H54 (cell line): ENCODE measurements at places on chromosomes 16 and 17.

- DNase-seq: no peak
Measured at GRCh38 chr17:29119265-29119664, 60.9 kb downstream of the MYO18A start.

DNA sequence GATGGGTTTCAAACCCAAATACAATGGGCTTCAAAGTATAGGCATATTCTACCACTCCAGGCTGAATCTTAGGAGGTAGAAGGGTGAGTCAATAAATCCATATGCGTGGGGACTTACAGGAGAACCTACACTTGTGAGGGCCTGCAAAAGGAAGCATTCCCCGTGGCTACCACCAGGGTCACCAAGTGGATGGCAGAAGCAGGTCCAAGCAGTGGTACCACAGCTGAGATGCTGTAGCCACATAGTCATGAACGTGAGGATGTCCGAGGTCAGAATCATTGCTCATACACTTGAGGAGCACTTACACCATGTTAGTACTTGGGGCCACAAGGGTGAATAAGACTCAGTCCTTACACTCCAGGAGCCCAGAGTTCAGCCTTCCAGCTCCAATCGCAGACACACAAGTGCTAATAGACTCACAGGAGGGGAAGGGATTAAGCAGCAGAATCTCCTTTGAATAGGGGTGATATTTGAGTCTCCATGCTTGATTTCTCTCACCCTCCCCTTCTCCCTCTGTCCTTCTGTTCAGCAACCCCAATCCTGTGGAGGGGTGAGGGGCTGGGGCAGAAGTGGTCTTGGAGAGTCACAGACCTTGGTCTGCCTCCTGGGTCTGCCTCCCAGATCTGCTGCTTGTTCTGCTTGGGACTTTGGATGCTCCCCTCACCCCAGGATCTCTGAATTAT lies 42.5 kb upstream of the ASIC2 start:
- no peak for DNase-seq

- no peak for DNase-seq
Measured at GRCh38 chr17:15412606-15413005, 54.8 kb downstream of the CDRT4 start.

GRCh38 chr16:84717484-84717883 lies 17.7 kb downstream of the USP10 start:
- DNase-seq: no peak

GRCh38 chr17:81065500-81065899 lies 30.5 kb downstream of the BAIAP2 start:
- DNase-seq: no peak

GRCh38 chr16:83437036-83437435 lies 370.7 kb upstream of the HSBP1 start:
- no peak for DNase-seq

- no peak for DNase-seq
Measured at GRCh38 chr16:8796469-8797363, 723 bp downstream of the TMEM186 start.

DNA sequence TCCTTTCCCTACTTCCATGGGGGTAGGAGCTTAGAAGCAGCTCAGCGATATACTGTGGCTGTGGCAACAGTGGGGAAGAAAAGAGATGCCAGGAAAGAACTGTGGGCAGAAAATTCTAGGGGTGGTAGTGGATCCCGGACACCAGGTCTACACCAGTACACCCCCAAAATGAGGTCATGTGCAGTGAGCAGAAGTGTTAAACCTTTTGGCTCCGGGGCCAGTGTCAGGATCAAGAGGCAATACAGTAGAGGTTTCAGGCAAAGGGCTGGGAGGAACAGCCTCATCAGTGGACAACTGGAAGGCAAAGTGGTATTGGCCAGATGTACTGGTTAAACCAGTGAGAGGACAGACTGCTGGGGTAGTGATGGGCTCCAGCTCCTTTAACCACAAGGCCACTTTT lies 163.1 kb upstream of the CCL2 start:
- no peak for DNase-seq

DNA sequence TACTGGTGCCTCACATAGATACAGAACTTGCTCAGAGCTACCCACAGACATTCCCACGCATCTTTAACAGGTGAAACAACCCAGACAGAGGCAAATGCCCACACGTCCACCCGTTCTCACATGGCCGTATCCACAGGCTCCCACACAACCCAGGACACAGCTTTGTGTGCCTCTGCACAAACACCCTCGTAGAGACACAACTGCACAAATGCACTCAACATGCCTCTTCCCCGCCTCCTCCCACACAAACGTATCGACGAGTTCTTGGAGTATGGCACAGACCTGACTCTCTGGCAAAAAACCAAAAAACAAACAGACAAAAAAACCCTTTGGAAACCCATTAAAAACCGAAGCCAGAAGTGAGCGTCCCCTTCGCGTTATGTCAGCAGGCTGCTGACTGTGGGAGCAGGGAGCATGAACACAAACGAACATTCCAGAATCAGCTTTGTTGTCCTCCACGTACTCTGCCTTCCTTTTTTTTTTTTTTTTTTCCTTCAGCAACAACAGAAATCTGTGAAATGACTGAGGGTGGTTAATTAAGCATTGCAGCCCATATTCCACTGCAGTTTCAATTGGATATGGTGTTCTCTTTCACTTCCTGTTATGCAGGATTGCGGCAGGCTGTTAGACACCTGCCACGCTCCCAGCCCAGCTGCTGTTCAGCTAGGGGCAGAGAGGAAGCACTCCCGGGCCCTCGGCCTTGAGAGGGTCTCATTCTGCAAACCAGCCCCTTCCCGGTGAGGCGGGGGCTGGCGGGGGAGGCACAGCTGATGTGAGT lies 313.7 kb downstream of the MAF start:
- DNase-seq: no peak

GRCh38 chr16:22614271-22614947 lies 103.7 kb downstream of the NPIPB5 start:
- no peak for DNase-seq

GRCh38 chr17:47693731-47694580 lies at the start of gene TBKBP1:
TBKBP1 (plus strand) TSS chr17:47694161; CDS start chr17:47696113, 1,952 bp downstream.
- DNase-seq: peak; percentile 59

- DNase-seq: no peak
Measured at GRCh38 chr16:87108941-87109340, 208.3 kb downstream of the C16orf95 start.

GRCh38 chr16:3157229-3158025 lies 22.6 kb downstream of the ZNF213 start:
- peak; percentile 65 for DNase-seq

DNA sequence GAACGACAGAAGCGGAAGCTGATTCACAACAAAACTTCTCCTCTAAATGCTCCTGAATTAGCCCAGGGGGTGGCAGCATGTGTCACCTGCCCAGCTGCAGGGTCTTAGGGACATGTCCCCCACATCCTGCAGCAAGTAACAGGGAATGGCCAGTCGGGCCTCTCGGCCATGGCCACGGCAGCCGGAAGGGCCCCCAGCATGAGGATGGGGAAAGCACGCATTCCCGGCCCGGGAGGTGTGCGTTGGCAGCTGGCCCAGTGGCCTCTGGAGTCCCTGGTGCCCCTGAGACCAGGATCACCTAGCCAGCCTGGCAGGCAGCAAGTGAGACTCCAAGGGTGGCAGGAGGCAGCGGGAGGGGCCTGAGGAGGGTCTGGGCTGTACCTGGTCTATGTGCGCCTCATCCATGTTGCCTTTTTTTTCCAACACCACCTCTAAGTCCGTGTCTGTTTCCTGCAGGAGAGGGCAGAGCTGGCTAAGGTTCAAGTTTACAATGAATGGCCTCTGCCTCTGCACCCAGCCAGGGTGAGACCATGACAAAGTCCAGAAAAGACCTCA lies 7.0 kb downstream of the KNOP1 start:
- no peak for DNase-seq

DNA sequence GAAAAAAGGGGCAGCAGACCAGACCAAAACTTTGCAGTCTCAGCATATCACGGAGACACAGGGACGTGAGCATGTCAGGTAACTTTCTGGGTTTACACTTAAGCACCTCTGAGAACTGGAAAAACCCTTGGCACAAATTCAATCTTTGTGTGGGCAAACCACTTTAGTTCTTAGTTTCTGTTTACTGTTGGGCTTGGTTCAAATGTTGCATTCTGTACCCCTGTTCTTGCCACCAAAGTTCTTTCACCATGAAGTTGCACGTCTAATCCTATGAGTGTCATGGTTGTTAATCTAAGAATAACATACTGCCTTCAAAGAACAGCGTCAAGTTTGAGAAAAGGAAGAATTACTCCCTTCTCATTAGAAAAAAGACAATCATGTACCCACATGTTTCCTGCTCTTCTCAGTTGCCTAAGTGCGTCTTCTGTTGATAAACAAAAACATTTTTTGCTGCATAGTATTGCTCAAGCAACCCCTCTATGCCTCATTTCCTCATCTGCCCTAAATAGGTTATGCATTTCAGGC lies 11.6 kb downstream of the KRT33A start:
- no peak for DNase-seq

DNA sequence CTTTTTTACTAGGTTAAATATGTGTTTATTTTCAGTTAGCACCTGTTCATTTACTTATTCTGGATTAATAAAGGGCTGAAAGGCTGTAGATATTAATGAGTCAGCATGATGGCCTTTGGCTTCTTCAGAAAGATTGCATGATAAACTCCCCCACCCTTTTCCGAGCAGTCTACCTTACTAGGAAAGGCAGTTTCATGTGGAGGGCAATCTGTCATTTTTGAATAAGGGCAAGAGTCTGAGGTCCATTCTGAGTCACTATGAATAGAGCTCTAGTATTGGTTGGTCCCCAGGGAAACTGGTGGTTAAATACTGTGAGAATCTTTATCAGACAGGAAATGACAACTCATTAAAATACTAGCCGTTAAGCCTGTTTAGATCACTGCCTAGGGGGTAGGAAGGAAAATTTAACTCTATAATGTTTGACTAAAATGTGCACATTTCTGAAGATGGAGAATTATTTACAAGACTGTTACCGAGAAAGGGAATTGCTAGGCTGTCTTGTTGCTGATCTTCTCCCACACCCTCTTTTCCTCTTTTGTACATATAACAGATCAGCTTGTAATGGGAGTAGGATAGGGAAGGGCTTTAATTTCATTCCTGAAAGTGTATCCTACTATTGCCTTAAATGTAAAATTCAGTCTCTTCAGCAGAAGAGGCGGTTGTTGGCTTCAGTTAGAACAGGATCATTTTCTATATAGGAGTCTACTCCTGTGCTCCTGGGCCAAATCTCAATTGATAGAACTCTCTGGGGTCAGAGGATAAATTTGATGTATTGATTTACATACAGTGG lies 63.3 kb downstream of the TUBD1 start:
- no peak for DNase-seq

DNA sequence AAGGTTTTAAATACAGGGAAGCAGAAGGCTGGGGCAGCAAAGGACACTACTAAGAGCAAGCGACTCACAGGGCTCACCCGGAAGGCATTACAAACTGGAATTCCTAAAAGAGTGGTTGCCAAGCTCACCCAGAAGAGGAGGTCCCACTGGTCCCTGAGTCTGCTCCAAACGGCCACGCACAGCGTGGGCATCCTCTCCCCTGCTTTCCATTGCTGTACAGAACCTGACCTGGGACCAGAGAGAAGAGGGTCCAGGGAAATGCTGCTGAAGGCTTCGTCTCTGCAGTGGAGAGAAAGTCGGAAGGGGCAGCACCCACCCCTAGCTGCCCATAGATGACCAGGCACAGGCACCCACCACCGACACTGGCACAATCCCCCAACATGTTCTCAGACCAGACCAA lies 67.2 kb downstream of the ADCY9 start:
- DNase-seq: no peak

DNA sequence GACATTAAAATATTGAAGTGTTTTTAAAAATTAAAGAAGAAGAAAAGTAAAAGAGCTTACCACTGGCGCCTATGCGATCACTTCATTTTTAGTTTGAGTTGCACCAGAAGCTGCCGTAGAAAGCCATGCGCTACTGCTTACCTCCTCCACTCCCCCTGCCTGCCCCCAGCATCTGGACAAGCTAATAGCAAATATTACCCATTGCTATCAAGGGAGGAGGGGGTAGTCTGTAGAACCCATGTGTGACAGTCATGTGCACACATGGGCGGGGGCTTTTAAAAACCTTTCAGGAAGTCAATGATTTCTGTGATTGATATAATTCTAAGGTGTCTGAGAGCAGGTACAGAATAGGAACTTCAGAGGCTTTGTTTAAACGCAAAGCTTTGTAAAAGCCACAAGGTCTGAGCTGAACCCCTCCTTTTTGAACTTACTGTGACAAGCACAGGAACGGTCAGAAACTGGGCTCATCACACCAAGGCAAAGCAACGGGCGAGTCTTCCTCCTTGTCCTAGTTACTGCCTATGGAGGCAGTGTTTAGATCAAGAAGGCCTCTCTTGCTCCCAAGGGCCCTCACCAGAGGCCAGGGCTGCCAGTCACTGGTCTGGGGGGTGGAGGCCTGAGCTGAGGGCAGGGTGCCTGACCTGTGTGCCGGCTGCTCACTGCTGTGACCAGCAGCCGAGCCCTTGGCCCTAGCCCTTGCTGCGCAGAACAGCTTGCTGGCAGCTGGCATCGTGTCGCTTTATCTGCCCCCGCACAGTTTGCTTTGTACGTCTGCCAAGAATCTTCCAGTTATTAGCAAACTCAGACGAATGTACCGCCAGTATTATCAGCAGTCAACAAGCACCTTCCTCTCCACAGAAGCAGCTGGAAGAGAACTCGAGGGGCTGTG lies 15.0 kb downstream of the GINS2 start:
- DNase-seq: no peak

DNA sequence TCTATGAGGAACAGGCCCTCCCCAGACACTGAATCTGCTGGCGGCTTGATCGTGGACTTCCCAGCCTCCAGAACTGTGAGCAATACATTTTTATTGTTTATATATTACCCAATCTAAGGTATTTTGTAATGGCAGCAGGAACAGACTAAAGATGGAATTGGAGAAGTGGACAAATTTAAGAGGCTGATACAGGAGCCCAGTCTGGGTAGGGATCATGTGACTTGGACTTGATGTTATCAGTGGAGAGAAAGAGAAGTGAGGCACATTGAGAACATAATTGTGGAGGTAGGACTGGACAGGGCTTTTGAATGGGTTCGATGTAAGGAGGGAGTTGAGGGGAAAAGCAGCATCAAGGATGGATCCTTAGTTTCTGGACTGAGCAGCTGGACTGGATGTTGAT lies 93.8 kb downstream of the USP31 start:
- no peak for DNase-seq

DNA sequence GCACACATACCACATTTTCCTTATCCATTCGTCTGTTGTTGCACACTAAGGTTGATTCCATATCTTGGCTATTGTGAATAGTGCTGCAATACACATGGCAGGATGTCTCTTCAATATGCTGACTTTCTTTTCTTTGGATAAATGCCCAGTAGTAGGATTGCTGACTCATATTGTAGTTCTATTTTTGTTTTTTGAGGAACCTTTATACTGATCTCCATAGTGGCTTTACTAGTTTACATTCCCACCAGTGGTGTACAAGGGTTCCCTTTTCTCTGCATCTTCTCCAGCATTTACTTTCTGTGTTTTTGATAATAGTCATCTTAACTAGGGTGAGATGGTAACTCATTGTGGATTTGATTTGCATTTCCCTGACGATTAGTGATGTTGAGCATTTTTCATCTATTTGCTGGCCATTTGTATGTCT lies 118.1 kb downstream of the STXBP4 start:
- DNase-seq: no peak

DNA sequence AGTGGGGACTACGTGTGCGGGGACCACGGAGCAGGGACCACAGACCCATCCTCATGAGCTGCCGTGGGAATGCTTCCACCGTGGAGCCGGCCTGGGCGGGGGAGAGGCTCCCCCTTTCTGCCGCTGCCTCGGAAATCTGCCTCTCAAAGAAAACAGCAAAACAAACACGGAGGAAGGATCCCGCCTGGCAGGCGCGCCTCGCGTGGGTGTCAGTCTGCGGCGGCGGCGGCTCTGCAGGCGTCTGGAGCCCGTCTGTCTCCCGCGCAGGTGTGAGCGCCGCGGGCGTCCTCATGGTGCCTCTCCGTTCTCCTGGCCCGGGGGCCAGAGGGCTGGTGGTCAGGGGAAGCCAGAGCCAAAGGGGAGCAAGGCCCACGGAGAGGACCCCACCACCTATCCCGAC lies 27.5 kb downstream of the GSE1 start:
- no peak for DNase-seq
